Breast epithelium (tissue), 4 donors: ENCODE measurements at places on chromosomes 12 and 14. TPM values are rescaled to one million over a fixed set of nuclear protein-coding genes. Genes with fewer than 3 reads are reported as not detected.

DNA sequence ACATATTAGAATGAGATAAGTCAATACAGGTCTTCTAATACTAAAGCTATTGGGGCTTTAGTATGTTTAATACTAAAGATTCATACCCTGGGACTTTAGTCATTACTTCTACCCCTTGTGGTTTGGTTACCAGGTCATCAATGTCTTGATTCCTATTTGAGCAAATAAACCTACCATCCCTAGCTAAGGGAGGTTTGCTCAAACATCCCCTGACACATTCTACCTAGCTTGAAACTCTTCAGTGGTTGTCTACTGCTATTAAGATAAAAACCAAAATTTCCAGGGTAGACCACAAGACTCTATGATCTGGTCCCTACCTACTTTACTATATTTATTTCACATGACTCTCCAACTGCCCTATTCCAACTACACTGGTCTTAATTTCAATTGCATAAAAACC is 7.3 kb upstream of the C2CD5 start:
- DNase-seq, result no peak
- H3K4me3 ChIP-seq, result no peak overlapping the region
- H3K4me1 ChIP-seq, result no peaks in the 10 kb centered on the region
- no peaks in the 10 kb centered on the region for H3K27me3 ChIP-seq
- no peak overlapping the region for H3K27ac ChIP-seq

DNA sequence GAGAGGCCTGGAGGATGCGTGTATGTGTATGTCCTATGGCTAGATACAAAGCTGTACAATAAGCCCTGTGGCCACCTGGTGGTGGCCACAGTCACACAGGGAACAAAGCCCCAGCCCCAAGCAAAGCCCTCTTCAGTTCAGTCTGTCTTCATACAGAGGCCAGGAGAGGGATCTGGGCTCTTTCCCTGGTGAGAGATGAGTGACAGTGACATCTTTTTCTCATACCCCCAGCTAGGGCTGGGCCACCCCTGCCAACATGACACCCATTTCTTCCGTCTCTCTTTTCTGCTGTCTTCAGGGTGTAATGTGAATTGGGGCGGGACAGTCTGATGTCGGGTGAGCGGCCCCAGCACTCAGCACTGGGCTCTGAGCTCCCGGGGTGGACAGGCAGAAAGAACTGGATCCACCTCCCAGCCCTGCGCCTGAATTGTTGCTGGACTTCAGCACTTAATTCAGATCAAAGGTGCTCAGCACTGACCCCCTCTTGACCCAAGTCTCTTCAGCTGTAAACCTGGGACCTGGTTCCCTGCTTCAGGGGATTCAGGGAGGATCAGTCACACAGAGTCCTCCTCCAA is 59.8 kb downstream of the SERPINA3 start:
- no peaks in the 10 kb centered on the region for H3K27me3 ChIP-seq
- no peak overlapping the region for H3K27ac ChIP-seq
- H3K36me3 ChIP-seq, result no peaks in the 10 kb centered on the region
- no peaks in the 10 kb centered on the region for H3K4me1 ChIP-seq
- DNase-seq, result no peak

DNA sequence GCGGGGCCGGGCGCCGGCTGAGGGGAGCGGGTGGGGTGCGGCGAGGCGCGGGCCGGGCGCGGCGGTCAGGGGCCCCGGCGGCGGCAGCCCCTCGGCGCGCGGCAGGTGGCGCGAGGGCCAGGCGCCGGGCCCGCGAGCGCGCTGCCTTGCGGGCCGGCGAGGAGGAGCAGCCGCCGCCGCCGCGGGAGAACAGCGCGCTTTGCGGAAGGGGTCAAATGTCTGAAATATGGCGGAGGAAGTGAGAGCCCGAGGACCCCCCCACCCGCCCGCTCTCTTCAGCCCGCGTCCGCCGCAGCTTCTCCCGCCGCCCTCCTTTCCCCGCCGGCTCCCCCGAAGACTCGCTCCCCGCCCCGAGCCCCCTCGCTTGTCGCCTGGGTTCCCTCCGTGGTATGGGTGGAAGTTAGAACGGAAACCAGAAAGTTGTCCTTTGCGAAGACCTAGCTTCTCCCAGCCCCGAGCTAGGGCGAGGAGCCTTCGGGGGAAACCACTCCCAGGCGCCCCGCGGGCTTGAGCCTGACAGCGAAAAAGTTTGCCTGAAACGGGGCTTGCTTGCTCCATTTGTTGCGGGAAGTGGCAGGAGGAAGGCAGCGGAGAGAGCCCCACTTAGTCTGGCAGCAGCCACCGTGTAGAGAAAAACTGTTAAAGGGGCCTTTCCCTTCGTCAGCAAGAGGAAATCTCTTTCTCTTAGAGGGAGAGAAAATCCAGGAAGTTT is 551 bp downstream of the RAP1B start:
- H3K36me3 ChIP-seq, result no peaks in the 10 kb centered on the region
- peaks cover 5% of the 10 kb centered on the region for H3K4me1 ChIP-seq
- peak overlapping the region; percentile 99 for H3K27ac ChIP-seq
- DNase-seq, result no peak
- H3K27me3 ChIP-seq, result no peaks in the 10 kb centered on the region

- H3K27ac ChIP-seq, result no peak overlapping the region
- H3K4me3 ChIP-seq, result no peak overlapping the region
- no peak for DNase-seq
- no peaks in the 10 kb centered on the region for H3K36me3 ChIP-seq
Measured at GRCh38 chr14:60303745-60304144, 54.7 kb downstream of the PPM1A start.

GRCh38 chr12:92044435-92044834 is 101.2 kb downstream of the BTG1 start:
- DNase-seq, result no peak
- no peak overlapping the region for H3K4me3 ChIP-seq
- H3K27me3 ChIP-seq, result no peaks in the 10 kb centered on the region
- no peaks in the 10 kb centered on the region for H3K36me3 ChIP-seq
- no peaks in the 10 kb centered on the region for H3K4me1 ChIP-seq

GRCh38 chr12:106600503-106600902 is 17.7 kb downstream of the RFX4 start:
- no peak overlapping the region for H3K27ac ChIP-seq
- no peak for DNase-seq
- no peaks in the 10 kb centered on the region for H3K36me3 ChIP-seq
- no peak overlapping the region for H3K4me3 ChIP-seq
- peaks cover 6% of the 10 kb centered on the region for H3K27me3 ChIP-seq
- no peaks in the 10 kb centered on the region for H3K4me1 ChIP-seq

DNA sequence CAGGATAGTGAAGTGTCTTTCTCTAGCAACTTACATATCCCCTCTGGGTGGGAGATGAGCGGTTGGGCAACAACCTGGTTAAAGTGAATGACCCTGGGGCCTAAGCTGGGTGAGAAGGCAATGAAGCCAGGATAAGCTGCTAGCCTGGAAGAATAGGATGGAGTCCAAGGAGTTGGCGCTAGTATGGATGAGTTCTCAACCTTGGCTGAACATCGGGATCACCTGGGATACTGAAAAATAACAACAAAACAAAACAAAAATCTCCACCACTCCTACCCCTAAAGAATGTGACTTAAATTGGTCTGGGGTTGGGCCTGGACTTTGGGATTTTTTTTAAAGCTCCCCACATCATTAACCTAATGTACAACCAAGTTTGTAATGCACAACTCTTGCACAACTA is 4.8 kb upstream of the RPS6KA5 start:
- DNase-seq, result peak; percentile 60
- H3K27ac ChIP-seq, result peak overlapping the region; percentile 66
- no peaks in the 10 kb centered on the region for H3K27me3 ChIP-seq

GRCh38 chr12:53698948-53699677 is 23.2 kb upstream of the ATP5MC2 start:
- DNase-seq, result no peak
- no peak overlapping the region for H3K27ac ChIP-seq
- H3K4me3 ChIP-seq, result no peak overlapping the region
- peaks cover 55% of the 10 kb centered on the region for H3K27me3 ChIP-seq
- H3K4me1 ChIP-seq, result no peaks in the 10 kb centered on the region
- no peaks in the 10 kb centered on the region for H3K36me3 ChIP-seq

- H3K27me3 ChIP-seq, result no peaks in the 10 kb centered on the region
- H3K27ac ChIP-seq, result no peak overlapping the region
- H3K36me3 ChIP-seq, result no peaks in the 10 kb centered on the region
- no peak for DNase-seq
Measured at GRCh38 chr12:132163911-132164288, 19.6 kb downstream of the NOC4L start.

- DNase-seq, result no peak
- no peaks in the 10 kb centered on the region for H3K36me3 ChIP-seq
- peak overlapping the region; percentile 79 for H3K4me3 ChIP-seq
- H3K4me1 ChIP-seq, result peaks cover 11% of the 10 kb centered on the region
Measured at GRCh38 chr14:95514131-95515079, 2.0 kb downstream of the SYNE3 start.

- H3K27ac ChIP-seq, result no peak overlapping the region
- no peaks in the 10 kb centered on the region for H3K27me3 ChIP-seq
- no peak overlapping the region for H3K4me3 ChIP-seq
- no peaks in the 10 kb centered on the region for H3K36me3 ChIP-seq
- H3K4me1 ChIP-seq, result no peaks in the 10 kb centered on the region
Measured at GRCh38 chr12:28941248-28941647, 207.8 kb upstream of the FAR2 start.

DNA sequence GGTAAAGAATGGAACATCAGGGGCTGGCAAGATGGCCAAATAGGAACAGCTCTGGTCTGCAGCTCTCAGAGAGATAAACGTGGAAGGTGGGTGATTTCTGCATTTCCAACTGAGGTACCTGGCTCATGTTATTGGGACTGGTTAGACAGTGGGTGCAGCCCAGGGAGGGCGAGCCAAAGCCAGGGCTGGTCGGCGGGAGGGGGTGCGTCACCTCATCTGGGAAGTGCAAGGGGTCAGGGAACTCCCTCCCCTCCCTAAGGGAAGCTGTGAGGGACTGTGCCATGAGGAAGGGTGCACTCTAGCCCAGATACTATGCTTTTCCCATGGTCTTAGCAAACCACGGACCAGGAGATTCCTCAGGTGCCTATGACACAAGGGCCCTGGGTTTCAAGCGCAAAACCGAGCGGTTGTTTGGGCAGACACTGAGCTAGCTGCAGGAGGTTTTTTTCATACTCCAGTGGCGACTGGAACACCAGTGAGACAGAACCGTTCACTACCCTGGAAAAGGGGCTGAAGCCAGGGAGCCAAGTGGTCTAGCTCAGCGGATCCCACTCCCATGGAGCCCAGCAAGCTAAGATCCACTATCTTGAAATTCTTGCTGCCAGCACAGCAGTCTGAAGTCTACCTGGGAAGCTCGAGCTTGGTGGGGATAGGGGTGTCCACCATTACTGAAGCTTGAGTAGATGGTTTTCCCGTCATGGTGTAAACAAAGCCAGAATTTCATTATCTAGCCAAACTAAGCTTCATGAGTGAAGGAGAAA is 317.6 kb downstream of the NELL2 start:
- no peak for DNase-seq
- no peaks in the 10 kb centered on the region for H3K4me1 ChIP-seq
- H3K27ac ChIP-seq, result no peak overlapping the region

GRCh38 chr14:35682802-35683201 is 126.3 kb downstream of the RALGAPA1 start:
- H3K4me1 ChIP-seq, result no peaks in the 10 kb centered on the region
- no peaks in the 10 kb centered on the region for H3K27me3 ChIP-seq
- H3K36me3 ChIP-seq, result no peaks in the 10 kb centered on the region
- DNase-seq, result no peak

GRCh38 chr14:51165415-51165814 is 70.5 kb upstream of the TRIM9 start:
- no peak for DNase-seq
- no peaks in the 10 kb centered on the region for H3K36me3 ChIP-seq
- H3K4me3 ChIP-seq, result no peak overlapping the region
- no peak overlapping the region for H3K27ac ChIP-seq
- H3K4me1 ChIP-seq, result peaks cover 7% of the 10 kb centered on the region

- H3K27ac ChIP-seq, result no peak overlapping the region
- H3K36me3 ChIP-seq, result no peaks in the 10 kb centered on the region
- H3K27me3 ChIP-seq, result no peaks in the 10 kb centered on the region
- H3K4me1 ChIP-seq, result no peaks in the 10 kb centered on the region
Measured at GRCh38 chr14:44640416-44640815, 133.3 kb upstream of the FSCB start.

DNA sequence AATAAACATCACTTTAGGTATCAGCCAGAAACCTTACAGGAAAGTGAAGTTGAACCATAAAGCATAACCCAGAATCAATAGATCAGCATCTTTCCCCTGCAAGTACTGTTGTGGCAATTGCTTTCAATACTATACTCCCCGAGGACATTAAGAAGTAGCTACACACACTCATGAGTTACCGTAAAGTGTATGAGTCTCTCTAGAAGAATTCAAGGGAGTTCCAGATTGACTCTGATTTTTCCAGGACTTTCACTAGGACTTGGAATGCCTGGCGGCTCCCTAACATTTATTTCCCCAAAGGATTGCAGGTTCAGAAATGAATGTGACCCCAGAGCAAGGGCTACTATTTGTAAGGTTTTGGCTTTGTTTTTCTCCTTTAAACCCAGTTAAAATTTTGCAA is 465.4 kb upstream of the MDGA2 start:
- no peaks in the 10 kb centered on the region for H3K4me1 ChIP-seq
- no peaks in the 10 kb centered on the region for H3K36me3 ChIP-seq
- DNase-seq, result no peak

The TMEM63C gene
- 0.16 TPM for total RNA-seq

The IFNG gene
- total RNA-seq, result not detected

The SERPINA10 gene
- total RNA-seq, result not detected

The DCN gene
- 1,702 TPM for total RNA-seq

The HOTAIR gene
- 0.73 TPM for total RNA-seq

The SIX1 gene
- total RNA-seq, result 2.6 TPM

The NKX2-1 gene
- total RNA-seq, result not detected

The SLCO1B1 gene
- total RNA-seq, result not detected

The NFATC4 gene
- 67.2 TPM for total RNA-seq

The PDE3A gene
- 7.0 TPM for total RNA-seq
